NCI-H2227 treated with DMSO at 0.1 percent for 48 hours (cell line): ENCODE measurements at places on chromosomes 16 and 17.

DNA sequence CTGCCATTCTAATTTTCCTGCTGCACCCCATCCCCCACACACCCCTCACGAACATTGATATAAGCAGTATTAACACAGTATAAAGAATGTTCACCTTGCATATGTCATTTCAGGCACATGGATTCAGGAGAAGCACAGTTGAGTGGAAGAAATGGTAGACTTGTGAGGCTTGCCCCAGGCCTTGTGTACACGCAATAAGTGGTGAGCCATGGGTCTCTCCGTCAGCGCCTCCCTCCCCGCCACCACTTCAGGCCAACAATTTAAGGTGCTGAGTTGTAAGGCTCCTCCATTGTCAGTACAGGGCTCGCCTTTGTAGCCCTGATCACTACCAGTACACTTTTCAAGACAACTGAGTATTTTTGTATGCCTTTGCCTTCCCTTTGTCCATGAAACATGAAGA lies 12.2 kb upstream of the CLEC18C start:
- DNase-seq: no peak

- DNase-seq: no peak
Observed at GRCh38 chr16:85492295-85492864, 120.7 kb upstream of the GSE1 start.

DNA sequence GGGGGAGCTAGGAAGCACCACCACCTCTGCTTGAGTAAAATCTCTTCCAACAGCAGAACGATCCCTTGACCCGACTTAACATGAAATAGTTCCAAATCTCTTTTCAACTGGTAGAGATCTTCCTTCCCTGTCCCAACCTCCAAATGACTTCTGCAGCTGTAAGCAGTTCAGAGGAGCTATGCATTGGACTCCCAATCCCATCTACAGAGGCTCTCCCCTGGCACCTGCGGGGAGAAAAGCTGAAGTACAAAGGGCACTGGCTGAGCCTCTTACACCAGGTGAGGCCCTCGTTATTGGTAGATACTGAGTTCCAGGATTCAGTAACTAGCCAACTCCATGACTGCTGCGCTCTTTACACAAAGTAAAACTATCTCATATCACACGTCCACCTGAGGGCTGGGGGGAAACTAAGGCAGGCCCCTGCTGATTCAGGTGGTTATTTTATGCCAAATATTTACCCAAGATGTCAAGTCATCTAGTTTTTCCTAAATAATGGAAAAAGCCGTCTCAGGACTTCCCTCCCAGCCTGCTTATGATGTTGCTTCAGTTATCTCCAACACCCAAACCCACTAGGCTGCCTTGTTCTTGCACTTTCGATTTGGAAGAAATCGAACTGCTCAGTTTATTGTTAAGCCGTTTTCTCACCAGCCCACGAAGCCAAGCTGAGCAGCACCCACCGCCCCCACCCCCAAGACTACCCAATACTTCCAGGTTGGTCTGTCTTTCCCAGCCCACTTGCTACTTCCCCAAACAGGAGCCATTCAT lies 3.2 kb downstream of the ACTG1 start:
- no peak for DNase-seq

DNA sequence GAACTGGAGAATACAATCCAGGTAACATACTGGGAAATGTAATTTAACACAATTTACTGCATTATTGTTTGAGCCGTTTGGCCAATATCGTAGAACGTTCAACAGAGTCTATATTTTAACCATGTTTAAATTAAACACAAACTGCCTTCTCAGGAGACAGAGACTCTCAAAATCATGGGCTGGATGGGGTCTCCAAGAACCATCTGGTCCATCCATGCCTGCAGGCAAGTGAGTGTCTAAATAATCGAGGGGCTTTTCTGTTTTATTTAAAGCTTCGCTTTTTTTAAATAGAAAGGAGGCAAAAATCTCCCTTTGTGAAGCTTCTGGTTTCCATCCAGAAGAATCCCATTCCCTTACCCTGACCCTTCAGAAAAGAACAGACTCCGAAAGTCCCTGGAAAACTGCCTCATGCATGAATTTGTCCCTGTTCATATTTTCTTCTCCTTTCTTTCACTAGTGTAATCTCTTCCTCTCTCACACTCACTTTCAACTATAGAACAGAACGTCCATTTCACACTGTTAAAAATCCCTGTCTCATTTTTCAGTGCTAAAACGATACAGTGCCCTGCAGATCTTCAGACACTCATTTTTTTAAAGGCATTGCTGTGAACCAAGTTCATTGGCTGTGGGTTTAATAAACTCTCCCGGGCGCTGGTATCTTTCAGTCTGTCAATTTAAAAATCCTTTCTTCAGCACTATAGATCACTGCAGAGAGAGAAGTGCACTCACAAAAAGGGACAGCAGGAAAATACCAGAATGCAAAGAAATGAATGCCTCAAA lies 111.4 kb upstream of the TOM1L1 start:
- DNase-seq: no peak

DNA sequence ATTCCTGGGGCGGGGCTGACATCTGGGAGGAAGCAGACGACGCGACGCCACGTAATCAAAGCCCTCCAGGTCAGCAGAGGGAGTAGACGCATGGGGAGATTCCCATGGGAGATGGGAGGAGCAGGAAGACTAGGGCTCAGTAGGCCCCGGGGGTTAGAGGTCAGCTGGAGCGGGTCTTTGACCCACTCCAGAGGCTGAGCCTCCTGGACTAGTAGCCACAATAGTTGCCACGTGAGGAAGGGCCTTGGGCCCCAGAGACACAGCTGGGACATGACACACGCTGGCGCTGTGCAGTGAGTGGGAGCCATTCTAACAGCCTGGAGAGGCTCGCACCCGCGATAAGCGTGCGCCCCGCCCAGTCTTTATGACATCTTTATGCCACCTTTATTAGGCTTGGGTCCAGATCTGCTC lies 95.7 kb upstream of the AMZ2 start:
- DNase-seq: no peak

DNA sequence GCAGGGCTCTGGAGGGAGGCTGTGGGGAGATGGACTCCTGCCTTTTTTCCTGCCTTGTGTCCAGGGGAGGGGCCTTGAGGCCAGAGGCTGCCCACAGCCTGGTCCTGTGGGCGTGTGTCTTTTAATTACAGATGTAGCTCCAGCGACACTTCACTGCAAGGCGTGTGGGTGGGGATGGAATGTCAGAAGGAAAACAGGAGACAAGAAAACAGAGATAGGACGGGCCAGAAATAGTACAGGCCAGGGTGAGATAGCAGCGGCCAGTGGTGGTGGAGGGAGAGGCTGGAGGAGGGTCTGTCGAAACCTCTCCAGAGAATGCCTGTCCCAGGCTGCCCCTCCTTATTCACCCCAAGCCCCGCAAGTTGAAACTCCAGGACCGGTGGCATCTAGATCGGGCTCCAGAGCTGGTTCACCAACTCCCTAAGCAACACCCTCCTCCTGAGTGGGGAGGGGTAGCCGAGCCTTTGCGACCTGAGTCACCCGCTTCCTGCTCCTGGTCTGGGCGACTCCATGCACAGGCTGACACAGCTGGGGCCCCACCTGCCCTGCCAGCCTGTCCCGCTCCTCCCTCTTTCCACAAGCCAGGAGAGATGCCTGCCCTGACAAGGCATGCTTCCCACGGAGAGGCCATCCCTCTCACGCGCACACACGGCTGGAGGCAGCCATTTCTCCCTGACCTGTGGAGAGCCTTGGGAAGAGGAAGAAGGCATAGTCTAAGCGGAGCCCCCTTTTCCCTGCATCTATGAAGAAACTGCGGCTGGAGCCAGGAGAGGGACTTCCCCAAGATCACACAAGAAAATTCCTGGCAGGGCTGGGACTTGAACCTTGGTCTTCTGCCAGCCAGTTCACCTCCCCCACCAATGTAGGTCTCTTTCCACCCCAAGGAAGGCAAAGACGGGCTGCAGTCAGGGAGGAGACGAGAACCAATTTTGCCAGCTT lies 6.6 kb upstream of the JUP start:
- DNase-seq: peak; percentile 47

DNA sequence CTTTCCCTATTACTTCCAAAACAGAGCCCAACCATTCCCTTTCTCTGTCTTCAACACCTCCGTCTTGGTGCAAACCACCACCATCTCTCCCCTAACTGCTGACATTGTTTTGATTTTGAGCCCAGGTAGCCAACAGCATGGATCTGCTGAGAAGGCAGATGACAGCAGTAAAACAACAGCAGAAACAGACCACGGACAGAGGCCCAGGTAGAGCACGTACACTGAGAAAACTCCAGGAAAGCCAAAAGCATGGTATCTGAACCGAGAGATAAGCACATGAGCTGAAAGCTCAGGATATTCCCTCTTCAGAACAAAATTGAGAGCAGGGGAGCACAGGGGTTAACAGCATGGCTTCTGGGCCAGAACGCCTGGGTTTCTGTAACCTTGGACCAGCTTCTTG lies 18.9 kb upstream of the MAP3K14 start:
- no peak for DNase-seq

DNA sequence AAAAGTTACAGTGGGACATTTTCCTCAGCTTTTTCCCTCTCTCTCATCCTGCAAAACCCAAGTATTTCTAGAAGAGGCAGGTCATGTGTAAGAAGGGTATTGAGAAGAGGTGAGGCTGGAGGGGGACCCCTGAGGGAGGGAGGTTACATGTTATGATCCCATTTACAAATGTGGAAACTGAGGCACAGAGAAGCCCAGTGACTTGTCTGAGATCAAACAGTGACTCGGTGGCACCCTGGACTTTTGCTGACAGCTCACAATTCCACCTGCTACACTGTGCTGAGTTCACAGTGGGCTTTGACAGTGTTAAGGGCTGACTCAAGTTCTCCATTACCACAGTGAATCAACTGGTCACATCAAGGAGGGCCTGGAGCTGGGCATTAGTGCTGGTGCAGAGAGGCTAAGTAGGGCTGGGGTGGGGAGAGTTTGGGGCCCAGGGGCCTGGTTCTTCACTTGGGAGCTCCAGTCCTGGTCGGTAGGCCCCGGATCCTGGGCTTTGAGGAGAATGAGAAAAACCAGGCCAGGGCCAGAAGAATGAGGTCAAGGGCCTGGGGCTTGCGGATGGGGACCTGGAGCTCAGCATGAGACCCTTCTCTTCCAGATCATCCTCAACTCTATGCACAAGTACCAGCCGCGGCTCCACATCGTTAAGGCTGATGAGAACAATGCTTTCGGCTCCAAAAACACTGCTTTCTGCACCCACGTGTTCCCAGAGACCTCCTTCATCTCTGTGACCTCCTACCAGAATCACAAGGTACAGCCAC lies 26.0 kb downstream of the TBX4 start:
- DNase-seq: no peak

GRCh38 chr17:55576996-55577586 lies 65.8 kb upstream of the SMIM36 start:
- DNase-seq: peak; percentile 90

- no peak for DNase-seq
Observed at GRCh38 chr16:27595475-27595874, 45.5 kb downstream of the KATNIP start.

GRCh38 chr16:10624527-10624926 lies 44.1 kb upstream of the EMP2 start:
- no peak for DNase-seq

- no peak for DNase-seq
Observed at GRCh38 chr16:2825906-2826305, 4.2 kb upstream of the ZG16B start.

GRCh38 chr17:32794533-32795246 lies 82.2 kb downstream of the MYO1D start:
- no peak for DNase-seq

DNA sequence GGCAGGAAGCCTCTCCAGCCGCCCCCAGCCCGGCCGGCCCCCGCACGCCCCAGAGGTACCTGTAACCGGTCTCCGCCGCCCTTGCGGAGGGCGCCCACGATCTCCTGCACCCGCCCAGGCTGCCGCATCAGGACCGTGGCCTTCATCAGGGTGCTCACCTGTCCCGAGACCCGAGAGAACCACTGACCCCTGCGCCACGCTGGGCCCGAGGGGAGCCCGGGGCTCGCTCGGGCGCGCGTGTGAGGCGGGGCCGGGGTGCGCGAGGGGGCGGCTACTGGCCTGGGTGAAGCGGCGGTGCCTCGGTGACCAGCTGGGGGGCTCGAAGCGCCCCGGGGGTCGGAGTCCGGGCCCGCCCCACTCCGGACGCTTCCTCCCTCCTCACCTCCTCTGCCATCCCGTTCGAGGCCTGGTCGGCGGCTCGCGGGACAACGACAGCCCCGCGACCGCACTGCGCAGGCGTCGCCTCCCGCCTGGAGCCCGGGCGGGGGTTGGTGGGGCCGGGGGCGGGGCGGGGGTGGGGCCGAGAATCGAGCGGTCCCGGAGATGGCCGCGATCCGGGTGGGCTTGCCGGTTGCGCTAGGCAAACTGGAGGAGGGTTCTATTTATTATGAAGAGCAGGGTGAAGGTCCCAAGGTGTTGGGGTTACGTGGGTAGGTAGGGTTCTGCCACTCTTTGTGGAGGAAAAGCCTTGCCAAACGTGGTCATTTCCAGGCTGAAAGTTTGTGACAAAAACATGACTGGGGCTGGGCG lies at the start of gene NT5C3B:
Gene NT5C3B (minus strand): TSS at position 433 of the 750 bp plus-strand sequence. CDS start 39 bp downstream, at position 394.
- peak; percentile 54 for DNase-seq
